ENCODE measurements at places on chromosomes 16 and 17.

GRCh38 chr16:6153901-6154300 is 1056.3 kb upstream of the EEF2KMT start:
- DNase-seq, result no peak

DNA sequence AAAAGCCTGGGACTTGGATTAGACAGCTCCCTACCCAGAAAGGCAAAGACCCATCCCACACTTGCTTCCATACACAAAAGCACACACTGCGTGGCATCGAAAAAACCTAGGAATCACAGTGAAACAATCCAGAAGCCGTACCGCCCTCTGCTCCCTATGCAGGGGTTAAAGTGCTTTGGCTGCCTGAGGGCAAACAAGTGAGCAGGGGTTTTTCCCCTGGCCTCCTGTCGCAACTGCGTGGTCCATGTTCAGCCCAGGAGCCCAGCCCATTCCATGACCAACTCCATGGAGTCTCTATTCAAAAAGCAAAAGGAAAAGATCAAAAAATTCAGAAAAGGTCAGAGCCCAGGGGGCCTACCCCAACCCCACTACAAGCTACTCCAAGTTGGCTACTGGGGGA is 3.6 kb upstream of the GSDMB start:
- no peak for DNase-seq

- peak; percentile 24 for DNase-seq
These were observed 145.5 kb upstream of the SOX9 start for GRCh38 chr17:71975331-71975801.

DNA sequence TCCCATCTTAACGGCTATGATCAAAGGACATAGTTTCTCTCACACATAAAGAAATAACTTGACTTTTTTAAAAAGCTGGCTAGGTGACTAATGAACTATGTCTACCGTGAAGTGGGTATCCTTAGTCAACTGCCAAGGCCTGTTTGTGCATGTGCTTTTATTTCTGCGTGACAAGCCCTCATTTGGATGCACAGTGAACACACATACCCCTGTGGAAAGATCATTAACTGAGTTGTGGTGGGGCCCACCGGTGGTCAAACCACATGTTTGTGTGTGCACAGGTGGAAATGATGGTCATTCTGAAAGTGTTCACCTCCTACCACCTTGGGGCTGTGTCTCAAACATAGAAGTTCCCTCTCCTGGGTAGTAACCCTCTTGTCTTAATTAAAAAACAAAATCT is 256.1 kb upstream of the SALL1 start:
- DNase-seq, result no peak

- no peak for DNase-seq
These were observed 7.8 kb downstream of the GAA start for GRCh38 chr17:80109066-80109660.

- no peak for DNase-seq
These were observed 274.0 kb downstream of the PHKB start for GRCh38 chr16:47734987-47735594.

DNA sequence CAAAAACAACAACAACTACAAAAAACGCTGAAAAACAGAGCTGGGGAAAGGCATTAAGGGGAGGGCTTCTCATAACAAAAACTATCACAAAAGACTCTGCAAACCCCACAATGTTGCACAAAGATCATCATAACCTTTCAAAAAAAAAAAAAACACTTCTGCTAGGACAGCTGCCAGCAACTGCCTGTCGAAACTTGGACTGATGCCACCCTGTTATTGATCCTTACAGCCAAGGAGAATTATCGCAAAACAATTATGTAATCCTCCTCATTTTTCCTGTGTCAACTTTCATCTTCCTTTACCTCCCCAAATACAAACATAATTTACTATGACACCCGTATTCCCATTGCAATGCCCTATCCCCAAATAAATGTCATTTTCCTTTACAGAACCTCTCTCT is 9.3 kb downstream of the CCDC40 start:
- no peak for DNase-seq

GRCh38 chr17:2797637-2798036 is 1.4 kb downstream of the RAP1GAP2 start:
- no peak for DNase-seq

DNA sequence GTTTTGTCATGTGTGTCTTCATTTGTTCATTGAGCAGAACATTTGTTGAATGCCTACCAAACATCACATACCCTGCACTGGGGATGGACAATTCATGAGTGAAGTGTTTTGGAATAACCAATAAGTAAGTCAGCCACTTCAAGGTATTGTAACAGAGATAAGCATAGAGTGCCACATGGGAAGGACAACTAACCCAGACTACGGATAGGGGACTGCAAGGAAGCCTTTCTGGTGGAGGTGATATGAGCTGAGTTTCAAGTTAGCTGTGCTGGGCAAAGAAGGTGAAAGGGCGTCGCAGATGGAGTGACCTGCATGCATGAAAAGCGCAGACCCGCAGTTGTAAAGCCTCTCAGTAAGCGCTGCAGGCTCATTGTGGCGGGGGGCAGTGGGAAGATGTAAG is 78.8 kb downstream of the TNRC6C start:
- no peak for DNase-seq

- DNase-seq, result no peak
These were observed 13.2 kb downstream of the UTP4 start for GRCh38 chr16:69145658-69146057.
